Adipocyte (in vitro differentiated cells): ENCODE measurements at places on chromosomes 1 and 21.
A peak's percentile ranks its signal among the peaks of the same experiment; 100 is the strongest.

DNA sequence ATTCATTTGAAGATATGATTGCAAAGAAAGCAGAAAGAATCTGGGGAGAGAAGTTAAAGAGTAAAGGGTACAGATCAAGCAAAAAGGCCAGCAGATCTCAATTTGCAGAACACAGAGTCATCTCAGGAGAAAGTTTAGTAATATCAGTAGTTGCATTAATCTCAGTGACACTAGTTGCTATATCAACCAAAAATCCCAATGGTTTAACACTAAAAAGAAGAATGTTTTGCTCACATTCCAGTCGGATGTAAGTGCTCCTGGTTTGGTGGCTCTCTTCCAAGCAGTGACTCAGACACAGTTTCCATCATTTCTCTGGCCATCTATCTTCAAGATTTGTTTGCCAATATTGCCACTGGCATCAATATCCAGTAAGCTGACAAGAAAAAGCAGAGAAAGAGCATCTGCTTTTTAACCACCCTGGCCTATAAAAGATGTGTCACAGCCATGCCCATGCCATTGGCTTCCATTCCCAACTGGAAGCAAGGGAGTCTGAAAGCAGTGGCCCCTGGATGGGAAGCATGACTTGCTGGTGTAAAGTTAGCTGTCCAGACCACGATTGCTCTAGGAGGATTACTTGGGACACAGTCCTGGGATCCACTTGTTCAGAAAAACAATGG lies 45.5 kb upstream of the AIM2 start:
- peak; percentile 12 for DNase-seq

DNA sequence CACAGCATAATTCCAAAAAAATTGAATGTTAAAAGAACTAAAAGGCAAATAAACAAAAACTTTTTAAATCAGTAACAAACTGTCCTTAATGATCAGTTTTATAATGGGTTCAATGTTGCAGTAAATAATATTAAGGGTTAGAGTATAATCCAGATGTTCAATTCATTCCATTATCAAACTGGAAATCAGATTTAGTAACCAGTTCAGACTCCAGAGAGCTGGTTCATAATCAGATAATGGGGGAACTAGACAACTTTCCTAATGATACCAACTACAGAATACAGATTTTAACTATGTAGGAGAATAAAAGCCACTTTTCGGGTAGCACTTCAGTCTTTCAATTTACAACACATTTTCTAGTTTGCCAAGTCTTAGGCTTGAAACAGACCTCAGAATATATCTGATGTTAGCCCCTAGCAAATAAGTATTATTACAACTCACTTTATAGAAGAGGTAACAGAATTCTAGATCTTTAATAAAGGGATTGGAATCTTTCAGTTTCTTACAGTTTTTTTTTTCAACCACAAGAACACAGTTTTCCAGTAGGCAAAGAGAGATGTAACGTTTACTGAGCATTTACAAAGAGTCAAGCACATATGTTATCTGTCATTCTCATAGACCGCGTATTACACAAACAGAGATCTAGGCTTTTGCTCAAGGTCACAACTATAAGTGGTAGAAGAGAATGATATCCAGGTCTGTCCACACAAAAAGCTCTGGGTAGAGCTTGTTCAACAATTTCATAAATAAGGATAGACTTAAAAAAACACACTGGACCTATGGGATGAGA lies 1.9 kb upstream of the DCAF6 start:
- peak; percentile 63 for DNase-seq

- DNase-seq = no peak
Observed at GRCh38 chr1:235642011-235642942, 7.3 kb downstream of the GNG4 start.

DNA sequence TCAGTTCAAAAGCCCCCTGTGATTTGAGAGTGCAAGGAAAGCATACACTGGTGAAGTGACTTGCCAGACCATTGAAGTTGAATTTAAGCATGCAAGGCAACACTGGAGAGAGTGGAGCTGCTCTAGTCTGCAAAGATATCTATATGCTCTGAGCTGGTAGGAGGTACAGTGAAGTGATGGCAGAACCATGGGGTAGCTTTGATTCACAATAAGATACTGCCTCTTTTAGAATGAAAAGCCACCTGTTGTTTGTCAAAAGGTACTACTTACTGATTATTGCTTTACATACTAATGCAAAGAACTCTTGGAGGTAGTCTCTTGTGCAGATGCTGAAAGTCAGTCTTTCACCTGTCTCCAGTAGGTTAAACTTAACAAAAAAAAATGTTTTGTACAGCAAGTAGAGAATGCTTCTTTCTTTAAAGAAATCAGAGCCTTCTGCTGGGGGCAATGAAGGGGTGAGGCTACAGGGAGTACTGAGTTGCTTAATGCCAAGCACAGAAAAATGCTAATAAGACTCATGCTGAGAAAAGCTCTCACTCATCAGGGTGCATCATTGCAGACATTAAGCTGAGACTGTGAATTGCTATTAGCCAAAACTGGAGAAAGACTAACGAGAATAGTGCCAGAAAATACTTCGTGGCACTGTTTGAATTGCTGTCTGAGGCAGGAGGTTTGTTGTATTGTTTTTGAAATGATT lies 1150.5 kb upstream of the TMPRSS15 start:
- no peak for DNase-seq

DNA sequence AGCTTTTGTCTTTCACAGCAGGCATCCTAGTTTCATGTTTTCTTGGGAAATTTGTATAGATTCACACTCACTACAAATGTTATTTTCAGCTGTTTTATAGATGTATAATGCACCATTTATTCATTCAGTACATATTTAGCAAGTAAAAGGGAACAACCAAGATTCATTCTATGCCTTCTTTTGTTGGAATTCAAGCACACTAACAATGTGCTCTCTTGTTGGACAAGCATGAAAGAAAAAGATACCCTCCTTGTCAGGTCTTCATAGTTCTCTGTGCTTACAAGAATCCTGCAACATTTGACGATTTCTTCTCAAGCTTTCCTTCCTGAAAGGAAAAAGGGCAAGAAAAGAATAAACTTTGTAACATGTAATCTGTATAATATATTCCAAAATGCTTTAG lies 456.0 kb downstream of the USP25 start:
- no peak for DNase-seq

DNA sequence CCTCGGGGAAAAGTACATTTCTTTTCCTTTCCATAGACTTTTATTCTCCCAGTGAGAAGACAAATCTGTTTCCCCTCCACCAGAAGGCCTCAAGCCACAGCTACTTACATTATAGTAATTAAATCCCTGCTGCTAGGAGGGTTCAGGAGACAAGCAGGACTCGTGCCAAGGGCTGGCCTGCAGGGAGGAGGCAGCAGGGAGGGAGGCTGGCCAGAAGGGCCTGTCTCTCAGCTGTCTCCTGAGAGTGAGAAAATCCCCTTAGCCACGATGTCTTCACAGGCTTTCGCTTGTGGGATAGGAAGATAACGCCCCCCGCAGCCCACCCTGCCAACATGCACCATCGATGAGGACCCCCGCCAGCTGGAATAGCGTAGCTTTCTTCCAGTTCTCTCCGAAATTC lies 14.0 kb downstream of the KCNN3 start:
- no peak for DNase-seq

GRCh38 chr1:171984262-171984661 lies 143.0 kb downstream of the DNM3 start:
- DNase-seq = no peak

DNA sequence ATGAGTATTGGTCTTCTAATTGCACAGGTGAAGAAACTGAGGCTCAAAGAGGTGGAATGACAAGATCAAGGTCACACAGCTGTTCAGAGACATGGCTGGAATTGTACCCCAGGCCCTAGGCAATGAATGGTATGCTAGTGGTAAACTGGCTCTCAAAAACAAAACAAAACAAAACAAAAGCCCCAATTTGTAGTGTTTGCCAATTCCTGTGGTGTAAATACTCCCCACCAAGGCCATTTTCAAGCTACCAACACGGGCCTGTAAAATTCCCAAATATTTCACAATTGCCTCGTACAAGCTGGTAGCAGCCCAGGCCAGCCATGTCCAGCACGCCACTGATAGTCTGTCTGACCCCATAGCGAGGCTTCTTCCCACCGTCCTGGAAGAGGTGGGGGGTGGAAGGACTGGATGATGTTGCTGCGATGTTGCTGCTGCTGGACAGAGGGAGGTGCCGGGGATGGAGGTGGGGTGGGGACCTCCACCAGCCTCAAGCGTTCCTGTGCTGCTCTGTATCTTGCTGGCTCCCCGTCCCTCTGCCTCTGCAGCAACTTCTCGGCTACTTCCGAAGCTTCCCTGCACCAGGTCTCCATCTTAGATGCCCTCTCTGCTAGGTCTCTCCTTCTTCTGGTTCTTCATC lies 62.2 kb upstream of the RUNX3 start:
- no peak for DNase-seq

DNA sequence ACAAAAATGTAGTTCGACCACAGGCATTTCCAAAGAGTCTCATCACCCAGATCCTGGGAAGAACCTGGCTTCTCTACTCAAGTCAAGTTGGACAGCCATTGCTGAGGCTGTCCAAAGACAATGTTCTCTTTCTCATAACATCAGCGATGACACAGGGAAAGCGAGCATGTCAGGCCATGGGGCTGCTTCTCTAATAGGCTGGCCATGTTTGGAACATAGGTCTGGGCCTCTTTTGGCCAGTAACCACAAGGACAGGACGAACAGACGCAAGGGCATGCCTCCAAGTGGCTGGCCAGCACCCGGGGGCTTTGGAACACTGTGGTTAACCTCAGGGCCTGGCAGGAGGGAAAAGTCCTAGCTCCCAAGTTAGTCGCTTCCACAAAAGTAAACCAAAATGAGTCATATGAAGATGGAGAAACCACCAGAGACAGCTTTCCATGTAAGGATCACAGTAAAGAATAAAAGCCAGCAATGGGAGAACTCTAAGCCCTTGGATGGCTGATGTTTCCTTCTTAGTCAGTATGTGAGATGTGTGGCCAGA lies 80.6 kb upstream of the SLC44A3 start:
- peak; percentile 67 for DNase-seq

- DNase-seq = no peak
Observed at GRCh38 chr21:38765056-38765455, 40.7 kb upstream of the ETS2 start.

GRCh38 chr1:244113532-244114320 lies 62.6 kb downstream of the ZBTB18 start:
- DNase-seq = peak; percentile 44

DNA sequence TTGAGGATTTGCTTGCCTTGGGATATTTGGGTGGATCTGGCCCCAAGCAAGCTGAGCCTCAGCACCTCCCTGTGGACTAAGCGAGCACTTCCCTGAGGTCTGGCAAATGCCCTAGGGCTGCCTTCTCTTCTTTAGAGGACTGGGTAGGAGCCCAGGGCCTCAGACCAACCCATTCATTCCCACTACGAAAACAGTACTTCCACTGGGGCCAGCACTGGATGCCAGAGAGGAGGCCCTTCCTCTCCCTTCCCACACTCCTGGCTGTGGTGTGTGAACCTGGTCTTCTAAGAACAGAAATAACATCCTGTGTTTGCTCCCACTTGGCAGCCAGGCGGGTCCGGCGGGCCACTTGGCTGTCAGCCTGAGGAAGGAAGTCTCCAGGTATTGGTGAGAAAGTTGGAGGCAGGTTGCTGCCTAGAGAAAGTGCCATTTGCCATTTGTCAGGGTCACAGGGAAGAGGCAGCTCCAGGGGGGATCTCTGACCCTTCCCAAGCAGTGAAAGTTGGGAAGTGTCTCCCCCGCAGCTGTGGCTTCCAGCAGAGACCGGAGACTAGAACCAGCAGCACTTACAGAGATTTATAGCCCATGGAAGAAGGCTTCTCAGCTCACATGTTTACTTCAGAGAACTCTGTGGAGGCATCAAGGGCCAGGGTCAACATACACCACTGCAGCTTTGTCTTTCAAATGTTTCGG lies 323.5 kb downstream of the SIPA1L2 start:
- no peak for DNase-seq

- no peak for DNase-seq
Observed at GRCh38 chr1:203995228-203995627, 77.7 kb upstream of the SOX13 start.

GRCh38 chr21:43764576-43765495 lies 11.3 kb downstream of the CSTB start:
- peak; percentile 7 for DNase-seq

DNA sequence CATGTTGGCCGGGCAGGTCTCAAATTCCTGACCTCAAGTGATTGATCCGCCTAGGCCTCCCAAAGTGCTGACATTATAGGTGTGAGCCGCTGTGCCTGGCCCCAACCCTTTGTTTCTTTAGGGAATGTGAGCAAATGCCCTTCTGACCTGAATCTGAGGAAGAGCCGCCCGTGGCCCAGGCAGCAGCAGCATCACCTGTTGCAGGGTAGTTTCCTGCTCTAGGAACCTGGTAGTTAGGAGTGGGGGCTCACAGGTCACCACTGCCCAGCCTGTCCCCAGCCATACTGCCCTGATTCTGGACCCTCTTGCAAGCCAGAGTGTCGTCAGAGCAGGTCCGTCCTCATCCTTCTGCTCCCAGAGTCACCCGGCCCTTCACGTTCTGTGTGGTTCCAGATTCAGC lies 13.0 kb downstream of the YBEY start:
- no peak for DNase-seq

DNA sequence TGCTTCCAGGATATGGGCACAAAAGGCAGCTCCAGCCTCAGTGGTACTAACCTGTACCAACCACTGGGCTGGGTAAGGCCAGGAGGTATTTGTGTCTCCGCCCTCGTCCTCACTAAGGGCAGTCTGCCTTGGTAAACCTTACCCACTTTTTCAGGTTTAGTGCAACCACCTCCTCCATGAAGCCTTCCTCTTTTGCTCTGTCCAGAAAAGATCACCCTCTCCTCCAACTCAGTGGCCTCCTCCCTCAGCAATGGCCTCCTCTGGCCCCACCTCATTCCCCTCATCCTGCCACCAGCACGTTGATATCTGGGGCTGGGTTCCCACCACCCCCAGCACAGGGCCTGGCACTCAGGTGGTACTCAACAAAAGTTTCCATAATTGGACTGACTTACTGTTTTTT lies 161.5 kb downstream of the GRIK3 start:
- no peak for DNase-seq

GRCh38 chr1:55050283-55050682 lies 10.9 kb downstream of the PCSK9 start:
- peak; percentile 49 for DNase-seq

DNA sequence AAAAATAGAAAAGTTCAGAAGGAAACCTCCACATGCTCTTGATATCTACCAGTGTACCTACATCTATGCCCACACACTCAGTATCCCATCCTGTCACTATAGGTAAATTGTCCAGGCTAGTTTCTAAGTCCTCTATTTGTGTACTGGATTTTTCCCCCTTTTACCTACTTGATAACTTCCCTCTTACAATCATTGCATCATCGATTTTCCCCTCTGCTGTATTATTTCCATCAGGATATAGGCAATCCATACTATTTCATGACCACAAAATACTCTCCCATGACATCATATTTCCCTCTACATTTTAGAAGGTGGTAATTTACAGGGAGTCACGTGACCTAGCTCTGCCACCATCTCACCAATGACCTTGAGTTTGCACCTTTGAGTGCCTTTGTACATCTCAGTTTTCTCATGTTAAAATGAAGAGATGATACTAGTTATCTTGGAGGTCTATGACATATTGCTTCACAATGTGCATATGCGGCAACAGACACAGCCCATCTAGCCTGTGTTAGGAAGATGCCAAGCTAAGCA lies 88.2 kb downstream of the GDAP2 start:
- DNase-seq = no peak
